ENCODE measurements at places on chromosomes 12 and 14. TPM values are rescaled to one million over a fixed set of nuclear protein-coding genes. Genes with fewer than 3 reads are reported as not detected.

The TMEM132D gene
- total RNA-seq, result not detected

The PLD4 gene
- 0.12 TPM for total RNA-seq

The MGAT2 gene
- 45.8 TPM for total RNA-seq

The CHGA gene
- 0.24 TPM for total RNA-seq

The KCNH5 gene
- total RNA-seq, result not detected

DNA sequence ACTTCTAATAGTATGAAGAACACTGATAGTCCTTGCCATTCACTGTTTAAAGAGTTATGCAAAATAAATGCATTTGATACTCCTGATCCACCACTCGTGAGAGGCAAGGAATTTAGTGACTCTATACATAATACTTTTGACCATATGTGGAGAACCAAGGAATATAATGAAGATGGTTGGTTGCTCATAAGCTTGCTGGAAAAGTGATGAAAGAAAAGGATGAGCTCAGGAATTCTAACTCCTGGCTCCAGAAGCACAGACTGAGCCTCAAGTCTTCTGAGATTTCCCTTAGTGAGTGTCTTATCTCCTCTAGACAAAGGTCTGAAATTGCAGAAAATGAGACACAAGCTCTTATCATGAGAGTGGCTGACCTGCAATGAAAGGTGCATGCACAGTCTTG is 57.1 kb upstream of the KRAS start:
- no peak overlapping the region for H3K4me3 ChIP-seq
- peaks cover 43% of the 10 kb centered on the region for H3K27me3 ChIP-seq
- no peaks in the 10 kb centered on the region for H3K36me3 ChIP-seq
- H3K27ac ChIP-seq, result no peak overlapping the region
- H3K4me1 ChIP-seq, result no peaks in the 10 kb centered on the region

GRCh38 chr12:12892681-12893141 is 1.3 kb downstream of the GPRC5A start:
- H3K27ac ChIP-seq, result peak overlapping the region; percentile 76
- no peaks in the 10 kb centered on the region for H3K27me3 ChIP-seq
- H3K4me1 ChIP-seq, result peaks cover 47% of the 10 kb centered on the region

DNA sequence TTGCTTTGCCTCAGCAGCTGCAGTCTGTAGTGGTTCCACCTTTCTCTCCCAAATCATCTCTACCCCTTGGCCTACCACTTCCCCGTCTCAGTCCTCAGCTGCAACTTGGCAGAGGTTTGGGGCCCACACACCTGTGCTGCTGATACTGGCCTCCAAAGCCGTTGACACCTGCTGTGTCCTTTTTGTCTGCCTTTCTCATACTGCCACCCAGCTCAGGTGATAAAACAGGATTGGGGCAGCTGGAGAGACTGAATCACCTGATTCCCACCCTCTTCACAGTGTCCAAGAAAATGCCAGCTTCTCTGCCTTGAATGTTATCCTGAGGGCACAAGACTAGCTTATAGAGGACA is 103.7 kb downstream of the ETV6 start:
- DNase-seq, result no peak
- H3K36me3 ChIP-seq, result peaks cover 35% of the 10 kb centered on the region
- no peak overlapping the region for H3K27ac ChIP-seq
- no peaks in the 10 kb centered on the region for H3K27me3 ChIP-seq
- peaks cover 47% of the 10 kb centered on the region for H3K4me1 ChIP-seq

DNA sequence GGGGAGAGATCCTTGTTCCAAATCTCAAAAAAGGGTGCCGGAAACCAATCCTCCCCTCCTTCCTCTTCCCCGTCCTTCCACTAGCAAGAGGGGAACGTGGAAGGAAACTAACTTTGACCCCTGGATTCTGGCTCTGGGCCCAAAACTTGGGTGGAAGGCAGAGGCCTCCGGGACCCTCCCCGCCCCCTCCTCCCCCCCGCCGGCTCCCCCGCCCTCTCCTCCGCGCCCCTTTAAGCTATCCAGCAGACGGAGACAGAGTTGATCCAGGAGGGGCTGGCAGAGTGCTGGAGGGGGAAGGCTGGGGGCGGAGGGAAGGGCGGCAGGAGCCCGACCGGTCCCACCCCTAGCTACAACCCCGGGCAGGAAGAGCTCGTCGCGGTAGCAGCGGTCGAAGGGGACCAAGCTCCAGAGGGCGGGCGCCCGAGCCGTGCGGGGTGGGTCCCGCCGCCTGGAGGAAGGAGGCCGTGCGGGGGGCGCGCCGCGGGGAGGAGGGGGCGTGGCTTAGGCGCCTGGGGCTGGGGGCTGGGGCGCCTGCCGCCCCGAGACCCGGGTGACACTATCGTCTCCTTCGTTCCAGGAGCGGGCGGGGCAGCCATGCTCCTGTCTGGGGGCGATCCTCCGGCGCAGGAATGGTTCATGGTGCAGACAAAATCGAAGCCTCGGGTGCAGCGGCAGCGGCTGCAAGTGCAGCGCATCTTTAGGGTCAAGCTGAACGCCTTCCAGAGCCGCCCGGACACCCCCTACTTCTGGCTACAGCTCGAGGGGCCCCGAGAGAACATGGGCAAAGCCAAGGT is at the start of gene NYNRIN:
TSS of gene NYNRIN (plus strand) at position 351 of the 794 bp plus-strand sequence. CDS start at position 595, 244 bp downstream.
- H3K36me3 ChIP-seq, result peaks cover 12% of the 10 kb centered on the region
- H3K4me1 ChIP-seq, result peaks cover 28% of the 10 kb centered on the region
- H3K27ac ChIP-seq, result peak within 1 kb of the TSS; percentile 40
- no peaks in the 10 kb centered on the region for H3K27me3 ChIP-seq

DNA sequence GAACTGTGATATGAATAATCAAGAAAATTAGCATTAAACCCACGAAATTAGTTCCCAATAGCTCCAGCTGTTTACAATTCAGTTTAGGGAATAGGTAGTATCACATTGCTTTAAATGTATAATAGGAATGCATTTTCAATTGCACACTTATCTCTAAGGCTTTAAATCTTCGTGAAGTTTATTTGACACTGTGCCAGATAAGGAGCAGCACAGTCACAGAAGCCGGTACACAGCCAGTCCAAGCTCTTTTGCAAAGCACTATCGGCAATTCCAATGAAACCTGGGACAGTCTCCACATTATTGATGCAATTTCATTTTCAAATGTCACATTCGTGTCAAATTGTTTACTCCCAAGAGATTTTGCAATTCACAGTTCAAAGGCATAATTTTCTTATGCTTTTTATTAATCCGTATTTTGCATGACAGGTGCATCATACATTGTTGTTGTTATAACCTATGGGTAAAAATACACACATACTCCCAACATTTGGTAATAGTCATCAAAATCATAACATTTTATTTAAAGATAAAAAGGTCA is 602.8 kb downstream of the RPS29 start:
- no peaks in the 10 kb centered on the region for H3K27me3 ChIP-seq
- H3K4me1 ChIP-seq, result no peaks in the 10 kb centered on the region
- H3K27ac ChIP-seq, result no peak overlapping the region
- H3K36me3 ChIP-seq, result no peaks in the 10 kb centered on the region
- H3K4me3 ChIP-seq, result no peak overlapping the region

- H3K36me3 ChIP-seq, result no peaks in the 10 kb centered on the region
- no peak overlapping the region for H3K27ac ChIP-seq
- no peak for DNase-seq
- H3K27me3 ChIP-seq, result no peaks in the 10 kb centered on the region
Observed at GRCh38 chr14:95467232-95467631, 49.2 kb downstream of the SYNE3 start.

GRCh38 chr12:129068684-129069083 is 215.4 kb downstream of the GLT1D1 start:
- no peak overlapping the region for H3K27ac ChIP-seq
- DNase-seq, result no peak

- no peak overlapping the region for H3K27ac ChIP-seq
- H3K27me3 ChIP-seq, result no peaks in the 10 kb centered on the region
- no peak for DNase-seq
- H3K4me3 ChIP-seq, result no peak overlapping the region
Observed at GRCh38 chr12:517538-517937, 57.8 kb downstream of the B4GALNT3 start.

- no peaks in the 10 kb centered on the region for H3K27me3 ChIP-seq
- H3K4me1 ChIP-seq, result no peaks in the 10 kb centered on the region
- no peak for DNase-seq
- no peak overlapping the region for H3K4me3 ChIP-seq
Observed at GRCh38 chr14:97380539-97380941, 583.4 kb downstream of the VRK1 start.

All from Calu3 (cell line).